Fibroblast of pulmonary artery (primary cell): ENCODE measurements at places on chromosomes 12 and 14.
A peak's percentile ranks its signal among the peaks of the same experiment; 100 is the strongest.

DNA sequence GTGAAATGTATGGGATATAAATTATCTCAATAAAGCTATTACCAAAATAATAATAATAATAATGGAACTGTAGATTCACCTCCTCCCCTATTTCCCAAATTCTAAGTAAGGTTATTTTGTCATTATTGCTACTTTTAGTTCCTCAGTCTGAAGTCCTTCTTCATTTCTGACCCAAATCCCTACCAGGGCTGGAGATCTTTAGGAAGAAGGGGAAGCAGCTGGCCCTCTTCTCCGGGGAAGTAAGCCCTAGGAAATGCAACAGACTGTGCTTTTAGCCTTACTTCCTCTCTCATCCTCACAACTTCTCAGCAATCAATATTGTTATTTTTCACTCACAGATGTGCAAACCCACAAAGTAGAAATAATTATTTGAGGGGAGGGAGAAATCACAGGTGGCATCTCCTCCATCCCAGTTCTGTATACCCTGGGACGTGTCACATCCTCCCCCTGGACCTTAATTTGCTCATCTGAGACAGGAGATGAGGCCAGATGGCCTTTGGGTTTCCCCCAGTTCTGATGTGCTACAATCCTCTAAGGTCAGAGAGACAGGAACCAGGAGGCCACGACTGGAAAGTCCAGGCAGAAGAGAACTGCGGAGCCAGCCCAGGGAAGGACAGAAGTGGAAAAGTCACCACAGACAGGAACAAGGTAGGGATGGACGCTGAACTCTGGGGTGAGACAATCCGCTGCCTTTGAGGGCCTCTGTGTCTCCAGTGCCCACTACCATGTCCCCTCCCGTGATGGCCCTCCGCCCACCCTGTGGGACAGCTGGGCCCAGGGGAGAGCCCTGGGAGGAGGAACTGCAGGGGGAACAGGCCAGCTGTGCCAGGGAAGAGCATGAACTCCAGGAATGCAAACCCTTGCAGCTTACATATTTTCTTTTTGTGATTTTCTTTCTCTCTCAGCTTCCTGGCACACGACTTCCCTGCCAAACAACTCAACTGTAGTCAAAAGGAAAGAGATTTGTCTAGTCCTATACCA, 10.6 kb upstream of the TNFRSF1A start:
- no peak for DNase-seq

DNA sequence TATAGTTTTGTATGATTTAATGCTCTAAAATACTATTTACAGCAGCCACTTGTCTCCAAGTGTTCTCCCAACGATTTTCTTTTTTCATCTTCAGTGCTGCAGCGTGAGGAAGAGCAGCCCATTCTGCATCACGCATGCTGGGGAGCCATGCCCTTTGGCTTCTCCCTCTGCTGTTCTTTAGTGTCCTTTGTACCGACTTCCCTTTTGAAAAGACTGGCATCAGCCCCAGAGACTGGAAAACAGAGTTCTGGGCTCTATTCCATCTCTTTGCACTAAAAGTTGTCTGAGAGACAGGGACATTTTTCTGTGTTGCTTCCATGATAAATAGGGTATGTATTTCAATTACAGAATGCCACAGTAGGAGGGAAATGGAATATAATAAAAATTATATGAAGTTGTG, 105.1 kb downstream of the RERG start:
- no peak for DNase-seq

- no peak for DNase-seq
Observed at GRCh38 chr12:13472690-13473089, 276.2 kb downstream of the EMP1 start.

DNA sequence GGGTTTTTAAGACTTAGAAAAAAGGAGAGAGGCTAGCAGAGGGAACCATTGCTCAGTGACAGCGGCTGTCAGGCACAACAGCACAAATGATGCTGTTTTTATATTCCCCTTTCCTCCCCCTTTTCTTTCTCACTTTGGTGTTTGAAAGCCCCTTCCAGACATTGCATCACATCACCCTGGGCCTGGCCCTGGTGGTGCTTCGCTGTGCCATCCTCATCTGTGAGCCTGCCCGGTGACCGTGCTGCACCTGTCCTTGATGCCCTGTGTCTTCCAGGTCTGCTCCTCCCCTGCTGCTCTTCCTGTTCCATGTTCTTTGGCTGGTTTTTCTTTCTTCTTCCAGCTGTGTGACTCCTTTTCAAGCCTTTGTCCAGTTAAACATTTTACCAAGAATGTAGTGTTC, 24.8 kb downstream of the KLC1 start:
- DNase-seq, result no peak

GRCh38 chr12:93614917-93615596, 42.6 kb downstream of the SOCS2 start:
- DNase-seq, result peak; percentile 45

- DNase-seq, result peak; percentile 65
Observed at GRCh38 chr14:85587151-85587711, 57.3 kb downstream of the FLRT2 start.

GRCh38 chr12:90449611-90450010, 505.4 kb downstream of the CCER1 start:
- peak; percentile 14 for DNase-seq

GRCh38 chr14:61752626-61753025, 9.6 kb upstream of the SNAPC1 start:
- DNase-seq, result peak; percentile 59

- peak; percentile 2 for DNase-seq
Observed at GRCh38 chr14:81268016-81268416, 47.3 kb upstream of the GTF2A1 start.

DNA sequence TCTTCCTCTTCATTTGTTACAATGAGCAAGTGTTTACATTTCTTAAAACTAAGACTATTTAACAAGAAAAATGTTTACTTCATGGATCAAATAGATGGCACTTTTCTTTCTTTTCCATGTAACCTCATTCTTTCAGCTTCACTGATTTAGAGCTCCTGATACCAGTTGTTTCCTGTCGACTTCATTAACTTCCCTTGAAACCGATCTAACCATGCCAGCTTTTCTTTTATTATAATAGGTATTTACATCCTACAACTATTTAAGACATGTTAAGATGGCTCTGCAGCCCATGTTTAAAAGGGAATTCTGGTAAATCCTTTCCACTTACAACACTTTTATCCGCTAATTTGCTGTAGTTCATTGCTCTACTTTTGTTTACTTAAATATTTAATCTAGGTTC, 107.3 kb upstream of the DCN start:
- DNase-seq, result no peak

GRCh38 chr12:7966563-7966962, 30.6 kb upstream of the SLC2A3 start:
- DNase-seq, result peak; percentile 30

- DNase-seq, result no peak
Observed at GRCh38 chr14:106372870-106373652, 846.7 kb downstream of the TMEM121 start.

GRCh38 chr14:49549881-49550280, 36.3 kb downstream of the RPS29 start:
- no peak for DNase-seq

DNA sequence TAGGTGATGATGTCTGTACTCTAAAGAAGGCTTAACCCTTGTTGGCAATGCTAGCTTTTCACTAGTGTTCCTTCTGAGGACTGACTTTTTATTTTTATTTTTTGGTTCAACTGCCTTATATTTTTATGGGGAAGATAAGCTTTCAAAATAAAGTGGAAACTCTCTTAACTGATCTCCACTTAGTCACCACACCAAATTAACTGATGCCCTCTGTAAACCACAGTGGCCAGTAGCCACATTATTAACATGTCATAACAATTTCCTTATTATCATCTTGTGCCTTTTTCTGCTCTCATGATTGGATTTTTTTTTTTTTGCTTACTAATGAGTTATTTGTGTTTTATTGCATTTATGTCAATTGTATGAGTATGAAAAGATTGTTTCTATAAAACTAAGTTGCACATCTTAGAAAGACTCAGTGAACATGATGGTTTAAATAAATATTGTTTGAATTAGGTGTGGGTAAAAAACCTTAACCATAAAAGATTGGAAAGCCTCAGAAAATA, 56.9 kb downstream of the SCFD1 start:
- DNase-seq, result no peak

DNA sequence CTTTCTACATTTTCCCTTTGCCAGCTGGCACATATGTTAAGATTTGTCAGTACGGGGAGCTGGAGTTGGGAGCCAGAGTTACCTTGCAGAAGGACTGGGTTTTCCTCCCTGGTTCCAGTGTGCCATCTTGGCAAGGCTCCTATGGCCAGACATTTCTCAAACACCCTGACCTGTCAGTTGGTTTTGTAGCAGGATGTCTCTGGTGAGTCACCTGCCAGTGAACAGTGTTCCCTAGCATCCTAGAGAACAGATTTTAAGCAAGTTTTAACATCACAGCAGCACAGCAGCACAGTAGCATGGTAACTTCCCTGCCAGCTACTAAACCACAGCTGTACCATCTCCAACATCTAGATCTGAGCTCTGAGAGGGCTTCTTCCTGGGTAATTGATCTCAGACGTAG, 26.2 kb upstream of the KTN1 start:
- no peak for DNase-seq

GRCh38 chr14:59271734-59272133, 83.3 kb downstream of the DAAM1 start:
- peak; percentile 81 for DNase-seq

- DNase-seq, result no peak
Observed at GRCh38 chr14:82694820-82695219, 1161.2 kb upstream of the SEL1L start.

GRCh38 chr14:59588101-59588500, 11.5 kb upstream of the CCDC175 start:
- no peak for DNase-seq

- no peak for DNase-seq
Observed at GRCh38 chr14:97777622-97778355, 980.6 kb downstream of the VRK1 start.

DNA sequence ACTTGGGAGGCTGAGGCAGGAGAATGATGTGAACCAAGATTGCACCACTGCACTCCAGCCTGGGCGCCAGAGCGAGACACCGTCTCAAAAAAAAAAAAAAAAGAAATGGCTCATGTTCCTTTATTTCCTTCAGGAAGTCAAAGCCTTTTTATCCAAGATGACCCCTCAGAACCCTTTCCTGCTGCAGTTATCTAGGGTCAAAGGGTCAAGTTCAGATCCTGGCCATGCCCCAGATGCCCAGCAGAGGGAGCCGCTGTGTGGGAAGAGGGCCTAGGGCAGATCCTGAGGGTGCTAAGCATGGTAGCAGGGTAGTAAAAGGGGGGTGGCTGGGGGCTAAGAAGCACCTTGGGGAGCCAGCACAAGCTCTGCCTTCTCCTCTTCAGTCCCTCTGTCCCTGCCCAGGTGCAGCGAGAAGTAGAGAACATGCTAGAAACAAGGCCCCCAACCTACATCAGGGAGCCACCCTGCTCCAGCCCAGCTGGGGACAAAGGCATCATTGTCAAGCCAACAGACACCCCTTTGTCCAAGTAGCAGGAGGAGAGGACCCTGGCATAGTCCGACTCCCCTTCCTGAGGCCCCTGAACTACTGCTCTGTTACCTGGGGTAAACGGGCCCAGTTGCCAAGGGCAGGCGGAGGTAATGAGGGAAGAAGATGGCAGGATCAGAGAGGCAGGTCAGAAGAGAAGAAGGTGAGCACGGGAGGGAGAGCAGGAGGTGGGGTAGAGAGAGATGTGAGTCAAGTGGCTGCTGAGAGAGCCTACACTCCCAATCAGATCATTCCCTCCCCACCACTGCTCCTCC, 6.5 kb downstream of the NFE2 start:
- DNase-seq, result peak; percentile 36

- no peak for DNase-seq
Observed at GRCh38 chr14:72057701-72058285, 125.6 kb downstream of the RGS6 start.

- DNase-seq, result no peak
Observed at GRCh38 chr12:13175499-13175898, 21.0 kb upstream of the EMP1 start.

DNA sequence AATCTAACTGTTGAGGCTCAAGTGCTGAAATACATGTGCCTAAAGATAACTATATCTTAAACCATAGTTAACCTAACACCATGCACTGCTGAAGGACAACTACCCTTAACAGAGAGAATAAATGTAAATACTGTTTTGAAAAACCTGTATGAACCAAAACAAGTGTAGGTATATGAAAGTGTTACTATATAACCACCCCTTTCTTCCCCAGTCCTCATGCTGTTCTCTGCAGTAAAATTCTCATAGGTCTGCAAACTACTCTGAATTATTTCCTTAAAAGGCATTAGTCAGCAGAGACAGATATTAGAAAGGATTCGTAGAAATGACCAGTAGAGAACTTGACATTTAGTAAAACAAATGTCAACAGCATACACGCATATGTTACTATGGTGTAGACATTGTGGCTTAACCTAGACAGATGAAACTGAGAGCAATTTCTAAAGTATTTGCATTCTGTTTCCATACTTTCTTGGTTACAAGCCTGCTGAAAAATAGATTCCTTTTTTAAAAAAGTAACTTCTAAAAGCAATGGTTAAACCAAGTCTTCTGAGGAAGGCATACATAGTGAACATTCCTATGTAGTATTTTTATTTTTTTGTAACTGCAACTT, 13.9 kb downstream of the CSRP2 start:
- no peak for DNase-seq

DNA sequence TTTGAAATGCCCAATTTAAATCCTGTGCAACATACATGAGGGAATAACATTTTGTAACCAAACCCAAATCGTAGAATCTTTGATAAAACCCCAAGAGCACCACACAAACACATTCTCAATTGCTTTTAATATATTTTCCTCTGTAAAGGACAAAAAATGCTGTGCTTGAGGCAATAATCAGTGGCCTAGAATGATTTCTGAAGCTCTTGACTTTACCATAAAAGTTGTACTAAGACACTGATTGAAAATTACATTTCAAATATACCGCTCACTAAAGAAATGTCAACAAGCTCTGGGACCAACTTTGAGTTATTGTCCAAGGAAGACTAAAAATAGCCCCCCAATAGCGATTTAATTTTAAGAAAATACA, 1.5 kb downstream of the EML5 start:
- DNase-seq, result no peak

- peak; percentile 22 for DNase-seq
Observed at GRCh38 chr12:128783129-128783574, 40.6 kb downstream of the SLC15A4 start.

- DNase-seq, result peak; percentile 85
Observed at GRCh38 chr14:75559451-75560222, 18.8 kb upstream of the FLVCR2 start.

DNA sequence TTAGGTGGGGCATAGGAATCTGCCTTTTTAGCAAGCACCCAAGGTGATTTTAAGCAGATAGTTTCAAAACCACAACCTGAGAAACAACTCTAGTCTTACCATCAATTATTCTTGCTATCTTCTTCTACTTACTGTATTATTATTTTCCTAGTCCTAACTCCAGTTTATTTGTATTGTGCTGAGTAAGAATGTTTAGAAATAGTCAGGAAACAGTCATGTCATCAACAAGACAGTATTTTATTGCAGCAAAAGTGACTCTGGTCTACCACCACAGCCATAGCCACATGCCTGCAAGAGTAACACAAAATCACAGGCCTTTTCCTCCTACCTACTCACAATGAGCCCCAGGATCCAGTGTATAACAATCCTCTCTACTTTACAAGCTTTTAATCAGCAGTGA, 46.3 kb upstream of the FLRT2 start:
- DNase-seq, result no peak
